CD14-positive monocyte (primary cell): ENCODE measurements at places on chromosomes 12 and 14.

- no peak for DNase-seq
These were observed 345.5 kb upstream of the MGAT4C start for GRCh38 chr12:86601550-86602308.

DNA sequence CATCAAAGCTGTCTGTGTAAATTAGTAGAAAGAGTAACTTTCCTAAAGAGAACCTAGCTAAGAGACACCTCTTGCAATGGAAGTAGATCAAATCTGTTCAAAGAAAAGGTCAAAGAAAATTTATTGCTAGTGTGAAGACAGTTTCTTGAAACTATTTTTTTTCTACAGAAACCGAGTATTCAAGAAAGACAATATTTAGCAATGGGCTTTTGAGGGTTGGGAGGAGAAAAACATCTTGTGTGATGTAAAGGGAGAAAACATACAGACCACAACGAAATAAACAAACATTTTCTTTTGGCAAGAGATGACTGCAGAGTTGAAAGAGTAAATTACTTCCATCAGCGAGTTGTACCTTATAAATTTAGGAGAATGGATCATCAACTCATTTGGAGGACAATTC is 24.4 kb downstream of the NKX2-1 start:
- no peak for DNase-seq

DNA sequence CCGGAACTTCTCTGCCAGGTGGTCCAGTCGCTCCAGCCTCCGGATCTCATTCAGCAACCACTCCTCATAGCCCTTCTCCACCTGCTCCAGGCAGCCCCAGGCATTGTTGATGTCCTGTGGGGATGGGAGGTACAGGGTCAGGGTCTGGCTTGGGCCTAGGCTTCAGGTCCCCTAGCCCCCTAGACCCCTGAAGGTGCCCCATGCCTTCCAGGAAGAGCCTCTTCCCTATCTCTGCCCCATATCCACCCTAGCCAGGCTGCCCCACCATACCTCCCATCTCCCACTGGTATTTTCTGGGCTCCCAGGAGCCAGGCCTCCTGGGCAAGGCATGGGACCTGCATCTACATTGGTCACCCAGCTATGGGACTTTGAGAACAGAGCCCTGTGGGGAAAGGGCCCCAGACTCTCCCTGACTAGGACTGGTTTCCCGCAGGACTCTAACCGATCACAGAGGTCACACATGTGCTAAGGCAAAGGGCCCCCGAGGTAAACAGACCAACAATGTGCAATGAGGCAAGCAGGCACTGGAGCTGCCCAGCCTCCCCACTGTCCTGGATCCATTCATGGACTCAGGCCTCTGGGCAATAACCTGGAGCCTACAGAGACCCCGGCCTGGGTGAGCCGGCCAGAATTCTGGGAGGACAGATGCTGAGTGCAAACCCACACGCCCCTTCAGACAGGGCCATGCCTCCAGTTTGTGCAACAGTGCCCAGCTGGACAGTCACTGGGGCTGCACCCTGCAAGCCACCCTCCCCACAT is 88.8 kb downstream of the ACTN1 start:
- DNase-seq, result no peak

- no peak for DNase-seq
These were observed 24.8 kb upstream of the CDKL1 start for GRCh38 chr14:50421499-50421898.

- DNase-seq, result no peak
These were observed 56.0 kb downstream of the LLPH start for GRCh38 chr12:66074561-66074960.

GRCh38 chr14:55832974-55833373 is 253.0 kb downstream of the KTN1 start:
- DNase-seq, result no peak

DNA sequence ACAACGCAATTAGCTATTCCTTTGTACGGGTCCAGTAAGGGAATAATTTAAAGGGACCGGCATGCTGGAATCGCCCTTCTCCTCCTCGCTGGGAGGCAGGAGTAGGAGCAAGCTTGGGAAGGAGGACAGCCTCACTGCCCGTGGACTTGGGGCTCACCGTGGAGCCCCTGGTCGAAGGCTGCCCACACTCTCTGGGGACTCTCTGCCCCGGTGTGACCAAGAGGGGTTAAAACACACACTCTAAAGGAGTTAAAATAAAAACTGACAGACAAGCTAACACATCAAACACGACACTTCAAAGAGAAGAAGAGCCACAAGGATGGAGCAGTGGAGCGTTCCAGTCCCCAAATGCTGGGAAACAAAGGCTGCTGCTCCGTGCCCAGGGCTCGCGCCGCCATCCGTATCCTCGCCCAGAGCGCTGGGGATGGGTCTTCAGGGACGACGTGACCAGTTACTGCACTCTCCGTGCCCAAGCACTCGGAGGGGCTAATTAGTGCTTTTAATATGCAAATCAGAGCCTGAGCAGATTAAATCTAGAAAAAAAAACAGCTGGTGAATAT is 123.3 kb downstream of the PAPOLA start:
- no peak for DNase-seq

DNA sequence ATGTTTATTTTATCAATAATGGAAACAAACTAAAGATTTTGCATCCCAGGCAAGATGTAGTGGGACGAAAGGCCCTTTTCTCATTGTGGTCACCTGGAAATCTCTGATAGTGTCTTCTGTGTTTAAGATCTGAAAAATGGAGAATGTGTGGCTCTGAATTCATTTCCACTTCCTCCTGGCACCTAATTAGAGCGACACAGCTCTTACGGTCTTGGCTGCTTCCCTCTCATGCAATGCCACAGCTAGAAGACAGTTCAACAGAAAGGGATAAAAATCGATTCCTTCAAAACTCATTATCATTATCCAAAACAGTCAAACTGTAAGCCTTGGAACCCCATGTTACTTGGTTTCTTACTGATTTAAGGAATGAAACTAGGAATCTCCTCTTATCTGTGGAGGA is 9.3 kb downstream of the ST8SIA1 start:
- DNase-seq, result no peak

DNA sequence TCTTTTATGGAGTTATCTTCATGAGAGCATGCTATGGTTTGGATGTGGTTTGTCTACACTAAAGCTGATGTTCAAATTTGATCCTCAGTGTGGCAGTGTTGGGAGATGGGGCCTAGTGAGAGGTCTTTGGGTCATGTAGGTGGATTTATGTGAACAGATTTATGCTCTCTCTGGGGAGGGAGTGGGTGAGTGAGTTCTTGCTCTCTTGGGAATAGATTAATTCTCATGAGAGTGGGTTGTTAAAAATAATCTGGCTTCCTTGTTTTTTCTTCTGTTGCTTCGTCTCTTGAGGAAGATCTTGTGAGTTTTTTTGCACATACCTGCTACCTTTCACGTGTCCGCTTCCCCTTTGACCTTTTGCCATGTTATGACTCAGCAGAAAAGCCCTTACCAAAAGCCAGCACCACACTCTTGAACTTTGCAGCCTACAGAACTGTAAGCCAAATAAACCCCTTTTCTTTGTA is 20.5 kb downstream of the DERA start:
- no peak for DNase-seq

GRCh38 chr12:64269161-64269560 is 47.1 kb upstream of the KICS2 start:
- no peak for DNase-seq

- DNase-seq, result no peak
These were observed 65.2 kb downstream of the TBC1D30 start for GRCh38 chr12:64889434-64890216.

- no peak for DNase-seq
These were observed 1206.0 kb upstream of the FLRT2 start for GRCh38 chr14:84323978-84324377.

DNA sequence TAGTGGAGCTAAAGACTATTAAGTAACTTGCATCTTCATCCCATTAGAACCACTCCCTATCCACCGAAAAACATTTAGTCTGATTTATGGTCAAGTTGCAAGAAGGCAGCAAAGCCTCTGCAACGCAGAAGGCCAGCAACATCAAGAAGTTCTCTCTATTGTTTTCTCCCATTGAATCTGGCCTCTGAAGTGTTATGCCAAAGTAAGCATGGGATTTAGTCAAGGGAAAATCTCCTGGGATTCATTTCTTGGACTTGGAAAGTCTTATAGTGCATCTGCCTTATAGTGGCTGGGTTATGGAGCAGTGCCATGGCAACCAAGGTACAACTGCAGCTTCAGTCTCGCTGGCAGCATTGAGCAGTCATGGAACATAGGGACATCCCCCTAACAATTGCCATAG is 87.7 kb upstream of the KRR1 start:
- DNase-seq, result no peak

DNA sequence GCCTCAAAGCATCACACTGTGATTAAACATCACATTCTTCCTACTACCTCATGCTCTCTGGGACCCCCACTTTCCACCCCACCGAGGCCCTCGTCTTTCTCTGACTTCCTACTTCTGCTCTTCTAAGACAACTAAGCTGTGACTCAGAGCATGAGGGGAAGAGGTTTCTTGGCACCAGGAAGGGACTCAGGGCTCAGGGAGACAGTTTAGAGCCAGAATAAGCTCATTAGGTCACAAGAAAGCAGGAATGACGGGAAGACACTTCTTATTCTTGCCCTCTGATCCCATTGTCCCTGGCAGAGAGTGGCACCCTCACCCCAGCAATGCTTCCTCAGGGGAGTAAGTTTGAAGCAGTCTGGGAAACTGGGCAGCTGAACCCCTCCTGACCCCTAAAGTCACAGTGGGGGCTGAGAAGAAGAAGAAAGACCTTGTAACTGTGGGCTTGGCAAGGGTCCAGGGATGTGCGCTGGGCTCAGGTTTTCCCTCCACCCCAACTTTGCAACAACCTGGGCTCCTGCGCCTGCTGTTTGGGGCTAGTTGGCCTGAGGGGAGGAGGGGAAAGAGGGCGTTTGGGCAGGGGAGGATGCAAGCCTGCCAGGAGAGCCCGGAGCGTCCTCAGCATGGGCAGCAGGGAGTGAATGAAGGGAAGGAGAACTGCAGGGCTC is 64.6 kb upstream of the ACTN1 start:
- DNase-seq, result peak; percentile 87

GRCh38 chr12:65949971-65950370 is 125.7 kb downstream of the HMGA2 start:
- DNase-seq, result no peak

DNA sequence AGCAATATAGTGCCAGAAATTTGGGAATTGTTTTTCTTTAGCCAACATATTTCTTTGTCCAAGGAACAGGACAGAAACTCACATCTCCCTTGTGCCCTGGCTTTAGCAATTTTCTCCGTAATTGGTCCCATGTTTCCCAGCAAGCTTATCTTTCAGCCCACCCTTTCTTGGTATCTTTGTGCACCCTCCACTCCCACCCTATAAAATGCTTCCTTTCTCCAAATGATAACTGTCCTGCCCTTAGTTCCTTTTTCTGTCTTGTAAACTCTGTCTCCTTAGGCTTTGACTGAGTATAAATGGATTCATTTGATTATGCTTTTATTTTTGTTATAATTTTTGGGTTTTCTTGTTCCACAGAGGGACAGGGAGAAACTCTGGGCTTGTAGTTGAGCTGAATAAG is 442.8 kb downstream of the ATP23 start:
- DNase-seq, result no peak

GRCh38 chr14:51862176-51862796 is 1.9 kb downstream of the GNG2 start:
- DNase-seq, result peak; percentile 41

GRCh38 chr12:65696227-65696626 is 128.1 kb upstream of the HMGA2 start:
- no peak for DNase-seq
